ENCODE measurements at places on chromosomes 3 and 15.

- DNase-seq = peak; percentile 85
Measured at GRCh38 chr3:171654809-171655208, 155.5 kb downstream of the PLD1 start.

GRCh38 chr15:51267051-51267702 lies 71.2 kb downstream of the CYP19A1 start:
- no peak for DNase-seq

DNA sequence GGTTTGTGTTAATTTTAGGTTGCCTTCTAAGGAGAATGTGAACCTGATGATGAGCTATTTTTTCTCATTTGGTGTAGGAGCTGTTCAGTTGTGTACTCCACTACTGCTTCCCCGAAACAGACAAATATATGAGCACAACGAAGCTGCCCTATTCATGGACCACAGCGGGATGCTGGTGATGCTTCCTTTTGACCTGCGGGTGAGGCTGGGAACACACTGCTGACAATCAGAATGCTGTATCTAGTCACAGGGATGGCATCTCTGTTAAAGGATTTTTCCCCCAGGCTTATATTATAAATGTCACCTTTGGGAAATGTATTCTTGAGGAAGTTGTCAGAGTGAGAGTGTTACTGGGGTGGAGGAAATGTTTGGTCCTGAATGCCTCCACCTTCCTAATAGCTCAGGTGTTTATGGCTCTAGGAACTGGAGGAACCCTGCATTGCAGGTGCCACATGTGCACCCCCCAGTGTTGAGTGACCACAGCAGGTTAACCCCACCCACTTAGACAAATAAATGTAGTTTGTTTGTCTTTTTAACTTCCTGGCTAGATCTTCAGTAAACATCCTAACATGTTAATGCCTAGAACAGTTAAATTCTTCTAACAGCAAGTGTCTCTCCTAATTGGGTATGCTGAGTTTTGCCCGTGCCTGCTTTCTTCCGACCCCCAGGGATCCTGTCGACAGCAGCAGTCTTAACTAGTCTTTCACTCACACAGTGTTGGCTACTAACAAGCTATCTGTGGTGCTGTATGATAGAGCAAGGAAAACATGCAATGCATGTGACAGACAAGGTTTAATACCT lies 35.7 kb downstream of the SRP14 start:
- no peak for DNase-seq

GRCh38 chr3:11558002-11558401 lies 85.7 kb downstream of the VGLL4 start:
- DNase-seq = no peak

DNA sequence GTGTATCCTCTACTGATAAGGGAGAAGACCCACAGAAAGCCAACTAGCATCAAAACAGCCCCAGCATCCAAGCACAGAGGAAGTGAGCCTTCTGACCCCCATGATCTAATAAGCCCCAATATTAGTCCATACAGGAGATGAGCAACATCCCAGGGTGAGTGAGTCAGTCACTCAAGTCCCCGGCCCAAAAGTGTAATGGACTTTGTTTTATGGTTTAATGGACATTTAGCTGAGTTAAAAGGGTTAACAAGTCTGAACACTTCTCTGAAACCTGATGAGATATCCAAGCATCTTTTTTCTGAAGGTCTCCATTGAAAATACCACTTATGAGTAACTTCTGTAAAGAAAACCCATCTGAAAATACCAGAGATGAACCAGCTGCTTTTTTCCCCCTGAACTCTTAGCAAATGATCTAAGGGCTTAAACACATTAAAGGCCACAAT lies 115.6 kb downstream of the GREM1 start:
- DNase-seq = no peak

GRCh38 chr3:105860641-105861040 lies 8.2 kb downstream of the CBLB start:
- DNase-seq = no peak

- DNase-seq = no peak
Measured at GRCh38 chr3:188901671-188902287, 270.0 kb upstream of the TPRG1 start.

DNA sequence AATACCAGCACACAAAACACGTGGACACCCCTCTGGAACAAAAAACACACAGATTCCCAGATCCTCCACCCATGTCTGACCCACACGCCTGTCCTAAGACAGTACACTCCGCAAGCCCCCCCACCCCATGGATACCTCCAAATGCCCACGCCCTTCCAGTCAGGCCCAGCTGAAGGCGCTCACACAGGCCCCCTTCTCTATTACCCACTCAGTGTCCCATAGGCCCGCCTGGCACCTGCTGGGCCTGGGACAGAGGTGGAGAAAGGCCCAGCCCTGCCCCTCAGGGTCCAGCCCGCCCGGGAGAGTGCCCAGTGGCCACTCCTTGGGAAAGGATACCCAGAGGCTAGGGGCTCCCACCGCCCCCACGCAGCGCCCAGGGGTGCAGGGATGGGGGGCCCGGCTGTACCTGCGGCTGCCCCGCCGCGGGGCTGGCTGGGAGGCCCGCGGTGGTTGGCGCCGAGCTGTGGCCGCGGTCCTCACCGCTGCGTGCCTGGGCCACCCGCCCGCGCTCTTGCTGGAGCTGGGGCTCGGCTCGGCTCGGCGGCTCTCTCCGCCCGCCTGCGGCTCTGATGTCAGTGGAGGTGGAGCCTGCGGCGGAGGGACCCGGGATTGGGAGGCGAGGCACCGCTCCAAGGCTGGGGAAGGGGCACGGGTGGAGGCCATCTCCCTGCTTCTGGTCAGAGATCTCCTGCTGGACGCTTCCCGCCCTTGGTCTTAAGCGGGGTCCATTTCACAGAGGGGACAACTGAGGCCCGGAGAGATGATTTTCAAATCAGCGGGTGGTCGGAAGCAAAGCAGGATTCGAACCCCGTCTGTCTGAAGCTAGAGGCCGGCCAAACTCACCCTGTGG lies at the start of gene CAMK1:
CAMK1 (minus strand) TSS at position 522 of the 850 bp plus-strand sequence. CDS start 2,198 bp downstream, outside the sequence.
- peak; percentile 70 for DNase-seq

GRCh38 chr15:90869601-90870353 lies 1.4 kb downstream of the FURIN start:
- DNase-seq = no peak

GRCh38 chr3:10357592-10358308 lies 36.8 kb upstream of the SEC13 start:
- no peak for DNase-seq

DNA sequence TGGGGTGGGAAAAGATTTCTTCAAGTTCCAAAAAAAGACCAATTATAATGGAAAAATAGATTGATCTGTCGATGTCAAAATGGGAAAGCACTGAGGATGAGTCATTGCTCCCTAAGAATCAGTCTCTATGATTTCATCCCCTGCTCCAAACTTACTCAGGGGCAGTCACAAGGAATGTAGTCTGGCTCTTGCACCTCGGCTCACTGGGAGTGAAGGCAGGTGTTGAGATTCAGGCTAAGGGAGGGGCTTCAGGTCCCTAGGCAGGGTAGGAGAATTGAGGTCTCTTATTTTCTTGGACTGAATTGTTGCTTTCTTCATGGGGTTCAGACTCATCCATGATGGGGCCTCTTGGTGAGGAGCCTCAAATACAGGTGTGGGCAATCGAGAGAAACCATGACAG lies 14.2 kb downstream of the ESYT3 start:
- DNase-seq = no peak

GRCh38 chr3:8416965-8417364 lies 84.7 kb upstream of the LMCD1 start:
- DNase-seq = peak; percentile 21

- DNase-seq = no peak
Measured at GRCh38 chr15:63255489-63255990, 21.9 kb upstream of the APH1B start.

- no peak for DNase-seq
Measured at GRCh38 chr3:4417449-4417848, 49.6 kb downstream of the SUMF1 start.

GRCh38 chr3:55591888-55592287 lies 104.8 kb upstream of the WNT5A start:
- DNase-seq = no peak

GRCh38 chr3:10361375-10361774 lies 40.5 kb upstream of the SEC13 start:
- DNase-seq = no peak

DNA sequence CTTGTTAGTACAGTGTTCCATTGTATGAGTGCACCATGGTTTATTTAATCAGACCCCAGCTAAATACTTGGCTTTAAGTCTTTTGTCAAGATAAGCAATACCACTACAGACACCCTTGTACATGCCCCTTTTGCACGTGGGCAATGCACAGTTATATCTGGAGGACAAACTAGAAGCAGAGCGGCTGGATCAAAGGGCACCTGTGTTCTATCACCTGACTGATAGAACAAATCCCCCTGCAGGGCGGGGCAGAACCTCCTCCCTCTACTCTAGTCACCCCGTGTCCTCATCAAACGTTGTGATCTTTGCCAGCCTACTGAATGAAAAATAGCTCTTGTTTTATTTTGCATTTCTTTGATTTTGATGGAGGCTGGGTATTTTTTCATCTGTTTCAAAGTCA lies 314.9 kb downstream of the TLE3 start:
- no peak for DNase-seq

DNA sequence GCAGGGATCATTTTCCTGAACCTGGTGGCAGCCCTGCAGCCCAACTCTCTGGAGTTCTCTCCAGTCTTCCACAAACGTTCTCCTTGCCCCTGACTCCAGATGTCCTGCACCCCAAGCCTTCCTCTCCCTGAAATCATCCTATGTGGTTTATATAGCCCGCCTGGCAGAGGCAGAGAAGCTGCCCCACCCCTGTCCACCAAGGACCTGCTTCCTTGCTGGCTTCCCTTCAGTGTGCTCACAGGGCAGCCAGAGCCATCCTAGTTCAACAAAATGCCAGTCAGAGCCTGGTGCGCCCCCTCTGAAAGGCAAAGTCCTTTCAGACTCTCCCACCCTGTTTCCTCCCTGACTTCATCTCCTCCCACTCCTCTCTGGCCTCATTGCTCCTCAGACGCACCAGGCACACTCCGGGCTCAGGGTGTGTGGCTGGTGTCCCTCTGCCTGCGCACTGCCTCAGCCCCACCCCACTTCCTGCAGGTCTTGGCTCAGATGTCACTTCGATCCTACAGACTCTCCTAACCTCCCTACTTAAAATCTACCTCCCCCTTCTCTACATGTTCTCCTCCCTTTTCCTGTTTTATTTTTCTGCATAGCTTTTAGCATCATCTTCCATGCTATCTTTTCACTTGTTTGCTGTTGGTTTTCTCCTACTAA lies 5.9 kb downstream of the KBTBD13 start:
- no peak for DNase-seq

- DNase-seq = no peak
Measured at GRCh38 chr15:85024003-85024402, 42.3 kb downstream of the PDE8A start.

GRCh38 chr3:23387286-23387918 lies 184.3 kb downstream of the UBE2E2 start:
- DNase-seq = no peak

- DNase-seq = peak; percentile 23
Measured at GRCh38 chr3:139491966-139492365, 15.7 kb upstream of the RBP2 start.

- DNase-seq = no peak
Measured at GRCh38 chr3:79568938-79569337, 198.9 kb downstream of the ROBO1 start.

GRCh38 chr15:78049691-78050440 lies 27.6 kb downstream of the TBC1D2B start:
- DNase-seq = no peak

DNA sequence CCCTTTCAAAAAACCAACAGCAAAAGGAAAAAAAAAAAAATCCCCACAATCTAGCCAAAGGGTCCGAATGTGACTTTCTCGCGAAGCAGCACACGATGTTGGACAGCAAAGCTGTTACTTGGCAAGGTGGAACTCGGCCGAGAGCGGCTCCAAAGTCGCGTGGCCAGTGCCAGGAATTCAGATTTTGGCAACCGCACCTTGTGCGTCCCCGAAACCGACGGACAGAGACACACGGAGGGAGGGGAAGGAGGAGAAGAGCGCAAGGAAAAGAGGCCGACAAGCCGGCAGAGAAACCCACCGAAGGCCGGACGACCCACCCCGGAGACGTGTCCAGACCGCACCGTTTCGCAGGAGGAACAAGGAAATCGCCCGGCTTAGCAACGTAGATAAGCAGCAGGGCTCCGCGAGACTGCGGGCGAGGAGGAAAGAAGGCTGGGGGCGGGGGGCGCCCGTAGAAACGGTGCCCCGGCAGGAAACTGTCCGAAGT lies 517.3 kb downstream of the MECOM start:
- peak; percentile 49 for DNase-seq

GRCh38 chr15:32716915-32717425 lies 834 bp upstream of the GREM1 start:
- no peak for DNase-seq

GRCh38 chr3:174247687-174248152 lies 611.4 kb upstream of the NAALADL2 start:
- DNase-seq = no peak

- DNase-seq = no peak
Measured at GRCh38 chr3:115617591-115617990, 5.7 kb upstream of the GAP43 start.

DNA sequence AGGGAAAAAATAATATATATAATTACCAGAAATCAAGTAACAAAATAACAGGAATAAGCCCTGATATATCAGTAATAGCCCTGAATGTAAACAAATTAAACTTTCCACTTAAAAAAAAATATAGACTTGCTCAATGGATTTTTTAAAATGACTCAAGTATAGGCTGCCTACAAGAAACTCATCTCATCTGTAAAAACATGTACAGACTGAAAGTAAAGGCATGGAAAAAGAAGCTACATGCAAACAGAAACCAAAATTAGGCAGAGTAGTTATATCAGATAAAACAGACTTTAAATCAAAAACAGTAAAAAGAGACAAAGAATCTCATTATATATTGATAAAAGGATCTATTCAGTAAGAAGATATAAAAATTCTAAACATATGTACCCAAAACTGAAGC lies 82.4 kb upstream of the STT3B start:
- no peak for DNase-seq

- no peak for DNase-seq
Measured at GRCh38 chr15:27670486-27671209, 428.5 kb downstream of the OCA2 start.

- DNase-seq = no peak
Measured at GRCh38 chr3:156236556-156237260, 116.3 kb downstream of the KCNAB1 start.

- no peak for DNase-seq
Measured at GRCh38 chr15:72155635-72156616, 37.7 kb downstream of the SENP8 start.

DNA sequence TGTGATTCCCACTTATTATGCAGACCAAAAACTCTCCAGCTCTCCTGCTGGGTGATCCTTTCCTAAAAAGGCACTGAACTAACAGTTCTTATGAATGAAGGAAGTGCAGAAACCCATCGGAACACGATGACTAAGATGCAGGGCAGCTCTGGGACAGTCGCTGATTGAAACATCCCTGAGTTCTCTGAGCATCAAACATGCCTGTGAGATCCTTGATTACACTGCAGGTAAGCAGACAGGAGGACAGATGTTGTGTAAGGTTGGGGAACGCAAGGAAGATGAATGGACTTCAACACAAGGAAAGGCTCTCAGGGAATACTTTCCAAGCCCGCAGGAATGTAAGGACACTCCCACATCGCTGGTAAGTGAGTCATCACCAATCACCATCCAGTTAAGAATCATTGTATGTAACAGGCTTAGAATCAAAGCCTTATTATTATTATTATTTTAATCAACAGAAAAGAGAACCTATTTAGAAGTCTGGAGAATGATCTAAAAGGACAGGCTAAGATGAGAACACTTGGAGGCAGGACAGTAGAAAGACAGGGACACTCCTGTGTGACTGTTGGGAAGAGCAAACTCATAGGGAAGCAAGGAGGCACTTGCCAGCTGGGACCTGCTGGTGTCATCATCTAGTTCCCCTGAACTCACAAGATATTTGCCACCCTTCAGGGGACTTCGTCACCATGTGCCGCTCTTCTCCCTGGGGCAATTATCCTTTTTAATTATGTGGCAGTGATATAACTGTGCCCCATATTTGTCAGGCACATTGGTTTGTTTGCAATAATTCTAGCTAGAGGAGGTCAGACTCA lies 26.0 kb downstream of the TMEM158 start:
- DNase-seq = no peak

All from T47D (cell line).